ENCODE measurements at places on chromosomes 4 and X.

- no peak for DNase-seq
These were observed 7.0 kb downstream of the AMMECR1 start for GRCh38 chrX:110310896-110311295.

DNA sequence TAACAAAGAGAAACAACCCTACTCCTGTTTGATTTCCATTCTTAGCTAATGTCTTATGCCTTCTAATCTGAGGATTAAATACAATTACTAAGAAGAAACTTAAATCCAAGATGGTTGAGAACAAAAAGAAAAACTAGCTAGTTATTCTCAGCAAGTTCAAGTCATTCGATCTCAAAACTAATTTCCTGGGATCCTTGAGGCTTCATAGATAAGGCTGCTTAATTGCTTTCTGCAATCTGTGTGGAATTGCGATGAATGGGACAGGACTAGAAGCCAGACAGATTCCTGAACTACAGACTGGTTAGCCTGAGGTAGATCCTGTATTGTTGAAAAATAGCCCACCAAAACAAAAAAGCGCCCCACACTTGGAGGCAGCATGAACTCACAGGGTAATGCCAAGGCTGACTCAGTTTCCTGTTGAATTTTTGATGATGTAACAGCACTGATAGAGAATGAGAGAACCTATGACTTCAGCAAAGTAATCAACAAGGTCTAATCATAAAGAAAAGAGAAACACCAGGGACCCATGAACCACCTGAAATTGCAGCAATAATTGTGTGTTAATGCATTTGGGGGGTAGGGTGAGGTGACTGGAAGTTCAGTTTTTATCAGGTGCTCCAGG lies 33.9 kb downstream of the KLHL15 start:
- no peak for DNase-seq

- DNase-seq: no peak
These were observed 3.6 kb downstream of the GRSF1 start for GRCh38 chr4:70836081-70836480.

- no peak for DNase-seq
These were observed 182.1 kb downstream of the SH3KBP1 start for GRCh38 chrX:19705196-19705769.

GRCh38 chrX:20967725-20968124 lies 406.5 kb upstream of the CNKSR2 start:
- no peak for DNase-seq

DNA sequence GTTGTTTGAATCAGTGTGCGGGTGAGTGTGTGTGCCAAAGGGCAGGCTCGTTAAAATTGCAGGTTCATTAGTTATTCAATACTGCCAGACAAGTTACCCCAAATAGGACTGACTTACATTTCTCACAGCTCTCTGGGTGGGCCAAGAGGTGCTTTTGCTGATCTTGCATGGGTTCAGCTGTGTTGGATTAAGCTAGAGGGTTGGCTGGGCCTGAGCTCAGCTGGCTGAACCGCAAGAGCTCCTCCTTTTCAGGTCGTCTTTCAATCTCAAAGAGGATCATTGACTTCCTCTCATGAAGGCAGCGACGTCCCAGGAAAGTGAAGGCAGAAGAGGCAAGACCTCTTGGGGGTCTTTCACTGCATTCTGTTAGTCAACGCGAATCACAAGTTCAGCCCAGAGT lies 343.3 kb upstream of the FRG1 start:
- no peak for DNase-seq

DNA sequence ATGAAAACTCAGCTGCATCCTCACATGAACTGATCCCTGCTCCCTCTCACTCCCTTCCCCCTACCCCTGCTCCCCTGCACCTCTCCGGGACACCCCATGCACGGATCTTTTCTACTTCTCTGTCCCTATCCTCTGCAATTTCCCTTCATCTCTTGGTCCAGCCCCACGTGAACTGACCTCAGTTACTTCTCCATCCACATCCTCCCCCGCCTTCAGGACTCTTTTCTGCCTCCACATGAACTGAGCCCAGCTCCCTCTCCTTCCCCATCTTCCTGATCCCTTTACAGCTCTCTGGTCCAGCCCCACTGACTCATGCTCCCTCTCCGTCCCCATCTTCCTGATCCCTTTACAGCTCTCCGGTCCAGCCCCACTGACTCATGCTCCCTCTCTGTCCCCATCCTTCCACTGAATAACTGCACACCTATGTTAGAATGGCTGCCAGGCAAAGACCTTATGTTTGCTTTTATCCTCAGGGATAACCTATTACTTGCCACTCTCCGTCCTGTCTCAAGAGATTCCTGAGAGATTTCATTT lies 5.6 kb downstream of the CETN2 start:
- DNase-seq: no peak

- DNase-seq: no peak
These were observed 115.0 kb upstream of the TBL1X start for GRCh38 chrX:9349572-9350494.

DNA sequence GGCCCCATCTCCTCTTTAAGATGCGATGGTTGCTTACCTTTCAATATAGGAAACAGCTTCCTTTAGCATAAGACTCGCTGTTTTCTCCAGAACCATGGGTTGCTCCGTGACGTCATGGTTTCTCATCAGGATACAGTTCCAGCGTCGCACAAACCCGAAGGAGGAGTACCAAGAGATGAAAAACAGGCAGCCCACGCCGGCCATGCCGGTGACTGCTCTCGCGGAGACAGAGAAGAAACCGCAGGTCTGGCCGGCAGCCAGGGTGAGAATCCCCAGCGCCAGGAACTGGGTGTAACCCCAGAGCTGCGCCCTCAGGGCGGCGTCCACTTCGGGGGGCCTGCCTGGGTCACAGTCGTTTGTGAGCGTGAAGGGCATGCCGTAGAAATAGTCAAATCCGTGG lies 11.4 kb downstream of the ARSD start:
- DNase-seq: no peak

GRCh38 chrX:108250654-108251579 lies 159.3 kb downstream of the ATG4A start:
- no peak for DNase-seq

GRCh38 chr4:83266689-83267088 lies 17.9 kb downstream of the COQ2 start:
- no peak for DNase-seq

GRCh38 chr4:94177822-94178221 lies 29.8 kb upstream of the SMARCAD1 start:
- DNase-seq: no peak

DNA sequence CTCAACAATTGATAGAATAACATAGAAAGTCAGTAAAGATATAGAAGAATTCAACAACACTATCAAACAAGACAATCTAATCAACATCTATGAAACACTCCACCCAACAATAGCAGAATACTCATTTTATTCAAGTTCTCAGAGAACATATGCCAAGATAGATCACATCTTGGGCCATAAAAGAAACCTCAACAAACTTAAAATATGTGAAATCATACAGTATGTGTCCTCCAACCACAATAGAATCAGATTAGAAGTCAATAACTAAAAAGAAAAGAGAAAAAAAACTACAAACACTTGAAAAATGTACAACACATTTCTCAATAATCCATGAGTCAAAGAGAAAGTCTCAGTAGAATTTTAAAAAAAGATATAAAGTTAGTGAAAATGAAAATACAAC lies 78.6 kb upstream of the LDB2 start:
- no peak for DNase-seq

Data from stimulated activated CD8-positive, alpha-beta memory T cell treated with anti-CD3 and anti-CD28 coated beads, Interleukin-2, amount 100 ng/mL, for 1 hour (primary cell).